ENCODE measurements at places on chromosomes 6 and 20. TPM values are rescaled to one million over a fixed set of nuclear protein-coding genes. Genes with fewer than 3 reads are reported as not detected.

The CST2 gene
- total RNA-seq = 0.16 TPM

The LPA gene
- not detected for total RNA-seq

The PSORS1C2 gene
- not detected for total RNA-seq

The CPXM1 gene
- total RNA-seq = 0.97 TPM

The NRN1 gene
- not detected for total RNA-seq

The CDKN1A gene
- total RNA-seq = 196 TPM

The LY6G6F gene
- not detected for total RNA-seq

The SEMG1 gene
- total RNA-seq = not detected

The ZGPAT gene
- total RNA-seq = 24.5 TPM

The ANKRD6 gene
- 6.2 TPM for total RNA-seq
